Thoracic aorta endothelial cell (primary cell): ENCODE measurements at places on chromosomes 11 and 22. TPM values are rescaled to one million over a fixed set of nuclear protein-coding genes. Genes with fewer than 3 reads are reported as not detected.

Gene RBM4
- total RNA-seq, result 93.0 and 96.8 TPM in 2 replicates

Gene ADM
- 56.8 and 114 TPM in 2 replicates for total RNA-seq

Gene MAJIN
- not detected in 2 replicates for total RNA-seq

Gene MYOD1
- not detected in 2 replicates for total RNA-seq

Gene SHANK3
- total RNA-seq, result 36.4 and 54.3 TPM in 2 replicates
